ENCODE measurements at places on chromosomes 5 and 9.

GRCh38 chr9:36855448-36856315, 178.4 kb downstream of the PAX5 start:
- peak; percentile 69 for DNase-seq

GRCh38 chr9:126605792-126606482, 7.8 kb upstream of the LMX1B start:
- DNase-seq, result no peak

GRCh38 chr9:109110329-109111021, 9.3 kb downstream of the TMEM245 start:
- no peak for DNase-seq

- no peak for DNase-seq
These were observed 6.2 kb downstream of the IRF1 start for GRCh38 chr5:132484391-132484725.

DNA sequence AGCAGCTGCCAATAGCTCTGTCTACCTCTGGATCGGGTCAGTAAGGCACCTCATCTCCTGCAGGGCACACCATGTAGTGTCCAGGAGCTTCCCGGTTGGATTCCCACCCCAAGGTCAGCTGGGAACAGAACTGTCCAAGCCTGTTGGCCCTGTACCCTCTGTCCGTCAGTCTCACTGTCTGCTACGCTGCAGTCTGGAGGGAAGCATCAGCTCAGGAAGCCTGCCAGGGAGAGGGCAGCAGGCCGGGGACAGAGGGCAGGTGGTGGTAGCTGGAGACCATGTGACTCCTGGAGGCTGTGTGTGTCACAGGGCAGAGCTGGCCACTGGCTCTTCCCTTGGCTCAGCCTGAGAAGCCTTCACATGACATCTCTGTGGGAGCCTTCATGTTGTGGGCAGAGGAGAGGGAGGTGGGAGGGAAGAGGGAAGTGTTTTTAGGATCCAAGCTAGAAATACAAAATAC, 134.5 kb downstream of the SEC61B start:
- DNase-seq, result no peak

DNA sequence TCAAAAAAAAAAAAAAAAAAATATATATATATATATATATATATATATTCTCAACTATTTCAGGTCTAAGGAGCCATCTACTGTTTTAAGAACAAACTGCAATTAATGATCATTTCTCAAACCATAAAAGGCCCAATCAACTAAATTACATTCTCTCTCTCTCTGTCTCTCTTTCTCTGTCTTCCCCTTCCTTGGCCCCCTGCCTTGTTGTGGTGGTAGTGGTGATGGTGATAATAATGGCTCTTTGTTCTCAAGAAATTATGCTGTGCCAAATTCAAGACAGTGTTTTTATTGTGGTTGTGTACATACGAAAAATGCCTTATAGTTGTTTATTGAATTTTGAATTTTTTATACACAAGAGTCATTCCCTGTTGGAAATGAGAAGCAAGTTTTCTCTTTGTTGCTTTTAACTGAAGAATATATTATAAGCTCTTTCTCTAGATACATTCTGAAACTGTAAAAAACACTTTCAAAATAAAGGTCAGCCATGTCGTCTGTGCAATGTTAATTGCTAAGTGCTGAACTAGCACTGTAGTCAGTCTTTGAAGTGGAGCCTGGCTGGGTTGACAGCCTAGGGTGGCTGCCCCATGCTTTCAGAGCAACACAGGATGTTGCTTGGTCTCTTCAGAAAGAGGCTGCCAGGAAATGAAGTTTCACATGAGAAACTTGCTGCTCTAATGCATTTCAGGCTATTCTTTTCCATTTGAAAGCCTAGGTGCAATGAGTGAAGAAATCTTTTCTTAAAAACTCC, 96.0 kb downstream of the HINT1 start:
- DNase-seq, result peak; percentile 9

All from hematopoietic multipotent progenitor cell treated with erythropoietin and hydrocortisone succinate and interleukin-3 and kit ligand, for 6 days (in vitro differentiated cells).